ENCODE measurements at places on chromosomes 4 and X.

DNA sequence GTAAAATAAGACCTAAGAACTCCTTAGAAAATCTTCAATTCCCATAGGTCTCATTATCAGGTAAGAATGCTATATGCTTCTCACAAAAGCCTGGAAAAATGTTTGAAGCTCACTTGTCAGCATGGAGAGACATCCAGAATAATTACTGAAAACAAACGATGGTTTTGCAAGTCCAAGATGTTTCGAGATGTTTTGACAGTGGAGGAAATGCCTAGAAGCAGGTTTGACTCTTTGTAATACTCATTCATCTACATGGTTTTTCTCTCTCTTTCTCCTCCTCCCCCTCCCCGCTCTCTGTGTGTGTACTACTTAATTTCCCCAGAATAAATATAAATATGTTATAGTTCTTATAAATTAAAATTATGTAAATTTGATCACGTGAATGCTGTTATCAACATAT is 131.9 kb upstream of the NR3C2 start:
- no peak for DNase-seq

DNA sequence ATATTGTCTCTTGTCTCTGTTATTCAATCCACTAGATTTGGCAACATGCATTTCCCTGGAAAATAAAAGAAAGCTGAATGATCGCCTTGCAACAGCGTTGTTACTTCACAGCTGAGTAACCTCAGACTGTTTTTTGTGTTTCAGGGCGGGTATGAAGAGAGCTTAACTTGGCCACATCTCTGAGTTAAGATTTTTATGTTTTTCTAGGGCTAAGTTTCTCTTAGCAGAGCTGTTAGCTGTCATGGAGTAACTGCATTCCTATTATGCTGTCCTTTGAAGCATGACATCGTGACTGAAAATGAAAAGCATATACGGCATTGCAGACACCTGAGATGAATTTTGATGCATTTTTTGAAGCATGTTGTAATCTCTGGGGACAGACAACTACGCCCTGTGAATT is 1798.9 kb downstream of the PCDH7 start:
- DNase-seq: no peak

GRCh38 chr4:182653596-182653995 is 263.6 kb downstream of the DCTD start:
- no peak for DNase-seq

- no peak for DNase-seq
These were observed 8.2 kb upstream of the GPR78 start for GRCh38 chr4:8571702-8572685.

GRCh38 chr4:31682796-31683195 is 962.6 kb downstream of the PCDH7 start:
- DNase-seq: no peak

- no peak for DNase-seq
These were observed 55.8 kb downstream of the EMCN start for GRCh38 chr4:100461807-100462605.

DNA sequence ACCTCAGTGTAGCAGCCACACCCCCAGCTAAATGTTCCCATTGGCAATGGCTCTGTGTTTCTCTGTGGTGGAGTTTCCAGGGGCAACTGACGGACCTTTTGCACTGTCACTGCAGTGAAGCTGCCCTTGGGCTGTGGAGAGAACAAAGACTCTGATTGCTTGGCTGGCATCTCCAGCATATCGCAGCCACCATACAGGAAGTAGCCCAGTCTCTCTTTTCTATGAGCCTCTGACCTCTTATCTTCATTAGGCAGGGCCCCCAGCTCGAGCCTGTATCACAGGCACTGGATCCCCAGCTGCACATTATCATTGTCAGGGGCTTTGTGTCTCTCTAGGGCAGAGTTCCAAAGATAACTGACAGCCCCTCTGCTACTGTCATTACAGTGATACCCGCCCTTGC is 483.5 kb downstream of the ARAP2 start:
- DNase-seq: no peak

DNA sequence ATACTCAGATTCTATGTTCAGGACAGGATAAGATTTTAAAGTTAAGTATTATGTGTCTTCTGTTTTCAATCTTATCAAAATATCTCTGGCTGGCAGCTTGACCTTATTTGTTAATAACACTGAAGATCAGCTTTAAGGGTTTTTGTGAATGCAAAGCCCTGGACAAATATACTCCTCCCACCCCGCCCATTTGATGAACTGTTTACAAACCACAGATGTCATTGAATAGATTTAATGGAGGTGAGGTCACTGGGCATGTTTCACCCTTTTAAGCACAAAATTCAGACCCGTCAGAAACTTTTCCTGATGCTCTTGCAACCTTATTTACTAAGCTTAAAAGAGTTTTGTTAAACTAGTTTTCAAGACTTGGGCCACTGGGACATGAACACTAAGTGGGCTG is 10.1 kb upstream of the CXCL8 start:
- DNase-seq: no peak

GRCh38 chrX:126550816-126551215 is 1.8 kb downstream of the DCAF12L1 start:
- no peak for DNase-seq

- no peak for DNase-seq
These were observed 23.5 kb downstream of the PDGFC start for GRCh38 chr4:156948133-156948532.

DNA sequence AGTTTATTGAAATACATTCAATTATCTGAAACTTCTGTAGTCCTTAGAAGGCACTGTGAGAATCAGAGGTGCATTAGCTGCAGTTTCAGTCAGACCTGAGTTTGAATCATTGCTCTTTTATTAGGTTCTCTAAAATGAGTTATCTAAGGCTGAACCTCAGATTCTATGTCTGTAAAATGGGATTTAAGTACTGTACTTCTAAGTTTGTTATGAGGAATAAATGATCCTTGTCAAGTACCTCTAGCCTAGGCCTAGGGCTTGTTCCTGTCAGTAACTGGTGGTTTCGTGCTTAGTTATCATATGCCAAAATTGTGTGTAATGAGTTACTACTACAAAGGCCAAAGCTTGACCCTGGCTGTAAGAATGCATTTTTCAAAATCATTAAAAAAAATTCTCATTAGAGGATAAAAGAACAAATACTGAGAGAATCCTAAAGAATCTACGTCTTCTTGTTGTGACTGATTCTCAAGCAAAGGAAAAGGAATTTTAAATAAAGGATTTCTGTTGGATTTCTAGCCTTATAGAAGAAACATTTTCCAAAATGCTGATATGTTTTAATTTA is 65.8 kb downstream of the SLIT2 start:
- DNase-seq: no peak

GRCh38 chr4:41196633-41197332 is 17.6 kb downstream of the APBB2 start:
- DNase-seq: no peak

DNA sequence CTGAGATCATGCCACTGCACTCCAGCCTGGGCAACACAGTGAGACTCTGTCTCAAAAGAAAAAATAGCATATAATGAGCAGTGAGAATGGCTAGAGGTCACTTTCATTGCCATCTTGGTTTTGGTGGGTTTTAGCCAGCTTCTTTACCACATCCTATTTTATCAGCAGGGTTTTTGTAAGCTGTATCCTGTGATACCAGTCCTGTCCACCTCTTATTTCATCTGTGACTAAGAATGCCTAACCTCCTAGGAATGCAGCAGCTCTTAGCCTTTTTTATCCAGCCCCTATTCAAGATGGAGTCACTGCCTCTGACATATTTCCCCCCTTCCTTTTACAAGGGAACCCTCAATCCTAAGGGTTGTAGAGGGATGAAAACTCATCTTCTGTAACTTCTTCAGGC is 26.1 kb upstream of the IGFBP7 start:
- DNase-seq: no peak

- DNase-seq: no peak
These were observed 115.1 kb downstream of the NDST4 start for GRCh38 chr4:114998316-114998715.

GRCh38 chr4:112857461-112857860 is 192.0 kb upstream of the ANK2 start:
- DNase-seq: no peak

DNA sequence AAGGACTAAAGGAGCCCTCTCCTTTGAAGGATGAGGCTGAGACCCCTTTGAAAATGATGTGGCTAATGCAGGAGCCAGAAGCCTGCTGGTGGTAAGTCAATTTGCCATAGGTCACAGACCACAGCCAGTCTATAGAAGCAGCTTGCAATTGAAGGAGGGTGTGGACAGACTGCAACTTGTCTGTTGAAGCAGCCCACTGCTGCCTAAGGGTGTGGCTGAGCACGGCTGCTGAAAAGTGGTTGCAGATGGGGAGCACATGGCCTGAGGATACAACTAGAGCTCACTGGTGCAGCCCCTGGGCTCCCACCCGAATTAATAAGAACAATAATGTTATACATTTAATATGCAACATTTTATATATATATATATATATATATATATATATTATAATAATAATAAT is 11.4 kb upstream of the EXOC1L start:
- DNase-seq: no peak

GRCh38 chr4:100317032-100317864 is 127.0 kb upstream of the DDIT4L start:
- DNase-seq: no peak

DNA sequence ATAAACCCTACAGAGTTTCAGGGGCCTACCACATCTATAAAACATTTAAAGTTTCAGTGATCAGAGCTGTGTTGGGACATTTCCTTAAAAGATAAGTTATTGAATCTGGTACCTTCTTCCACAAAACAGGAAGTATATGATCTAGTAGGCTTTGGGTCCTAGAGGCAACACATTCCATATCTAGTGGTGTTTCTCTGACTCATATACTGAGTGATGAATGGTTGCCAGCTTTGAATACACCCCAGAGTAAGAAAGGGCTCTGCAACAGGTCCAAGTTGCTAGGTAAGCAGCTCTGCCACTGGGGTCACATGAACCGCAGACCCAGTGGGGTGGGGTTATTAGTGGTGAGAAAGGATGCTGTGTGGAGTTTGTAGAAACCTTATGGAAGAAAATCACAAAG is 32.4 kb upstream of the BLTP1 start:
- DNase-seq: no peak

GRCh38 chr4:10866666-10867065 is 182.1 kb upstream of the CLNK start:
- no peak for DNase-seq

DNA sequence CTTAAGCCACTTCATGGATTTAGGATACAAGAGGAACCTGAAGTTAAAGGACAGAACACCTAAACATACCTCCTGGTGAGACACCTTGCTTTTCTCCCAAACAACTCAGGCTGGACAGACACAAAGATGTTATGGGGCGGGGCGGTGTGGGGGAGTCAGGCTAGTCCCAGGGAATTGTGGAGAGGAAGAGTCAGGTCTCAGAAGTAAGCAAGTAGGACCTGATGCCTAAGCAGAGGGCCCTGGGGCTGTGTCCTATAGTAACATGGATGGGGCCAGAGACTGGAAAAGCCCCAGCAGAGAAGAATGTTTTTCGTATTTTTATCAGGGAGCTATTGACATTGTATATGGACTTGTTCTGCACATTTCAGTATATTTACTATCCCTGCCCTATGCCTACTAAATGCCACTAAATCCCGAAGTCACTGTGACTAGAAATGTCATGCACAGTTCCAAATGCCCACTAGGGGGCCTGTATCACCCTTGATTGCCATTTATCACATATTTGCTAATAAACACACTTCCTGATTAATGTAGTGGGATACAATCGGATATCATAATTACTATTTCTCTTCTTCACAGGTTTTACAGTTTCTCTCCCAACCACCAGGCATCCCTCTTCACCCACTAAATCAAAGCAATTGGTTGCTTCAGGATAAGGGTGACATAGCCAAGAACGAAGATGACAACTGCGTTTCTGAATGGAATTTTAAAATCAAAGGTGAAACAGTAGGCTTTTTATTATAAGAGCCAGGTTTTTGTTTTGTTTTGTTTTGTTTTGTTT is 23.8 kb upstream of the ARHGAP10 start:
- peak; percentile 26 for DNase-seq

DNA sequence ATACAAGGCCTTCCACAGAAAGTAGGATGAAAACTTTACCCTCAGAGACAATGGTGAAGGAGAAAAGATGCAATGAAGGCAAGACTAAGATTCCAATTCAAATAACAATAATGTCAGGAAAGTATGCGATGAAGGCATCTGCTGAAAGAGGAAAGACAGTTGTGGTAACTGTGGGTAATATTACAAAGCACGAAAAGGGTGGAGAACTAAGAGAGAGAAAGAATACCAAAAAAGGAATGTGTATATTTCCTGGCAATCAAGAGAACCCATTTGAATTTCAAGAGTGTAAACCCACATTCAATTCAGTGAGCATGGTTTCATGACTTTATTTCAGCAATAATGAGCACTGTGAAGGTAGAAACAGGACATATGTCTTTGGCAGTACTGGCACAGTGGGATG is 225.5 kb downstream of the PALLD start:
- no peak for DNase-seq

- DNase-seq: no peak
These were observed 94.5 kb downstream of the CASK start for GRCh38 chrX:41828826-41829225.

DNA sequence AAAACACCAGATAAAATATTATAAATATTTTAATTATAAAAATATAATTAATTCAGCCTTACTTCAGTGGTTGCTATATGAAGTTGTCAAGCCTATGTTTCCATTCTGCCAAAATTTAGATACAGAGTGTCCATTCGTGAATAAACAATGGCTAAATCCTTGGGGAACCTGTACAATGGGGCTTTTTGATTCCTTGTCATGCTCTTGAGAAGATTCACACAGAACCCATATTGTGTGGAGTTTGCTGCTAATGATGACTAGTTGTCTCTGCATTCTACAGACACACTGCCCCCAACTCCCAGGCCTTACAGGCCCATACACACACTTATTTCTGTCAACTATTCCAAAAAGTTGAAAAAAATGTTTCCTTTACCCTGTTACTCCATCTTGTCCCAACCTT is 33.4 kb upstream of the MAGEC2 start:
- DNase-seq: no peak

DNA sequence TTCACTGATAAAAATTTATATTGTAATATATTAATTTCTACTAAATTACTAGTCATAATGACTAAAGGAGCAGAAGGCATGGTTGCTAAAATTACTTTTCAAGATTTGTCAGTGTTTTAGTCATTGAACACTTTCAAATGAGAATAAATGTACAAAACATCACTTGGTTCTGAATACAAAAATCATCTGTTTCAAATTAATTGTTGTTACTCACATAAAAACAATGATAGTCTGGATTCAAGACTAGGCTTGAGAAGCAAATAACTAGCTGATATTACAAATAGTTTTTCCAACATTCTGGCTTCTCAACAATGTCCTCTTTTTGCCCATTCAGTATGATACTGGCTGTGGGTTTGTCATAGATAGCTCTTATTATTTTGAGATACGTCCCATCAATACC is 112.5 kb downstream of the ANAPC10 start:
- no peak for DNase-seq

GRCh38 chr4:68337004-68337403 is 12.9 kb downstream of the YTHDC1 start:
- DNase-seq: no peak

DNA sequence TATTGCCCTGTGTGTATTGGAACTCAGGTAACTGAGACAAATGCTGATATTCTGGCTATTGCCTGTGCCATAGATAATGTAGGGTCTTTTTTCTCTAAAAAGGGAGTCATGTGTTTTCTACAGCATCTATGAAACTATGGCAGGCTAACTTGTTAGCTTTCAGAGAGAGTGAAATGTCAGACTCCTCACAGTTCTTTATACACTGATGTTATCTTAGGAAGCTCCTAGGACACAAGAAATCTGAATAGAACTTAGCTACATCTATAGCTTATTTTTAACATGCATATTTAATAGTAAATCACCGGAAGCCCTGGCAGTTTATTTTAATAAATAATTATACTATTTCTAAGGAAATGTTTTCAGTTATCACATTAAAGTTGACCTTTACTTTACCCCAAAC is 369.6 kb downstream of the NAF1 start:
- no peak for DNase-seq

Measured in stimulated activated CD4-positive, alpha-beta T cell treated with anti-CD3 and anti-CD28 coated beads, TNF-alpha, amount 100 ng/mL, for 24 hours (primary cell).